Kidney epithelial cell (primary cell): ENCODE measurements at places on chromosomes 4 and X. TPM values are rescaled to one million over a fixed set of nuclear protein-coding genes. Genes with fewer than 3 reads are reported as not detected.

DCAF12L2 gene
- 0.63 and 1.2 TPM in 2 replicates for total RNA-seq

RTL3 gene
- total RNA-seq: not detected in 2 replicates

SMIM43 gene
- total RNA-seq: not detected in 2 replicates

KCNIP4 gene
- total RNA-seq: 4.7 and 5.5 TPM in 2 replicates

G6PD gene
- 39.2 and 47.0 TPM in 2 replicates for total RNA-seq

DNA sequence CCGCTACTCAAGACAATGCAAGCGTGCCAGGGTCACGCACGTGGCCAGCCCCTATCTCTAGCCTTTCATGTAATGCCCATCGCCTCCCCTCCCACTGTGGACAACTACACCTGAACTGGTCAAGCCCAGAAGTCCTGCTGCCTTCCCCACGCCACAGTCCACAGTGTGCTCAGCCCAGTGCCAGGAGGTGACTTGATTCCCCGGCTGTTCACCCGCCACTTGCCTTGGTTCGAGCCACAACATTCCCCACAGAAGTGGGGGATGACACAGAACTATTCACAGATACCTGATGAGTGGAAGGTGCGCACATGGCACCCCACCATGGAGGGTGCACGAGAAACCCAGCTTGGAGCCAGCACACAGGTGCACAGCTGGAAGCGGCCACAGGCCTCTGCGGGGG, 6.8 kb downstream of the ARHGAP4 start:
- DNase-seq: no peak

GRCh38 chrX:153690466-153690865, 2.7 kb downstream of the SLC6A8 start:
- DNase-seq: no peak

DNA sequence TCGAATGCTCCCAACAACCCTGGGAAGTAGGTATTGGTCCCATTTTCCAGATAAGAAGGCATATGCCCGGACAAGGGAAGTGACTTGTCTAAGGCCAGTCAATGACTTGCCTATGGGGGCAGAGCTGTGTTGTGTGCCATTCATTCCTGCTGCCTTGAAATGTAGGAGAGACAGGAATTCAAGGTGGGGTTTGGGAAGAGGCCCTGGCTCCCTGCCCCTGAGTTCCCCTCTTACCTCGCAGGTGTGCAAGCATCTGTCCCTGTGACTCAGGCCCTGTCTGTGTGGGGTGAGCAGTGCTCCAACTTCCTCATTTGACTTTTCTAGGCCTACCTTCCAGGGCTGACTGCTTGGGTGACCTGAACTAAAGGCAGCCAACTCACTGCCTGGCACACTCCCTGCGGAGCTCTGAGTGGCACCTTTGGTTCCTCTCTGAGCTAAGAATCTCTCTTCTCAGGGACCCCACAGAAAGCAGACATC, 5.1 kb downstream of the EFNB1 start:
- DNase-seq: no peak

DNA sequence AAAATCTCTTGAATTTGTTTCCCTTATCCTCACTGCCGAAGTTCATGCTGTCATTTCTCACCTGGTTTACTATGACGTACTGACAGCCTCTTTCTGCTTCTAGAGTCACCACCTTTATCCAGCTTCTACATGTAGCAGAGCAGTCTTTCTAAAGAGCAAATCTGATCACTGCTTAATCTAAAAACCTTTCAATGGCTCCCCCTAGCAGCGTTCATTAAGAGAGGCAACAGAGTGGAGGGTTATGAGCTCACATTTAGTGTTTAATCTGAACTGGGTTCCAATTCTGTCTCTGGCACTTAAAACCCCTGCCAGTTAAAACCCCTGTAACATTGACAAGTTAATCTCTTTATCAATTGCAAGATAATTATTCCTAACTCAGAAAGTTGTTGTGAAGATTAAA, 4.4 kb downstream of the RBPJ start:
- no peak for DNase-seq

DNA sequence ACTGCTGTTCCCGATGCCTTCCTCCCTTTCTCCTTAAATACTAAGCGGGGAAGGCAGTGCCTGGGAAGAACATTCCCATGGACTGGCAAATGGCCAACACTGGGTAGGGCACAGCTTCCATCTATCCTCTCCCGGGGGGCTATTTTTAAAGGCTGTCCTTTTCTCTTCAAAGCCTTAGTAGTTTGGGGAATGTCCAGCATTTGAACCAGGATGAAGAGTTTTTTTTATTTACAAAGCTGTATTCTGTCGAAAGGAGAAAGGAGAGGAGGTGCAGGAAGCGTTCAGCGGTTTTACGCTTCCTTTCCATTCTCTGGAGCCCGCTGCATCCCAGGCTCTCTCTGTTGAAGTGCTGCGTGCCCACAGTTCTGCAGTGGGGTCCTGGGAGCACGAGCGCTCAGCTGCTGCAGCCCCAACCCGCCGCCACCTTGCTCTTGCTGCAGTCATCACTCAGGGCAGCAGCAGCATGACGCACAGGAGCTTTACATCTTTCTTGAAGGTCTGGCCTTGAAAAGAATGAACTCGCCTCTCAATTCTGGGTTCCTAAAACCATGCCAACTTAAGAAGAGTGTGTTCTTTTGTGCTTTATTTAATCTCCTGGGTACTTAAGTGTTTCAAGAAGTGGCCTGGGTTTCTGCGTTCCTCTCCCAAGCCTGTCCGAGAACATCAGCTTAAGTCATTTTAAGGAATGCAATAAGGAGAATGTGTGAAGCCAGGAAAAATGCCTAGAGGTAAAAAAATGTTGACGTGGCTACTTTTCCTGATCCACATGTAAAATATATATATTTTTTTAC, 427.2 kb downstream of the MAPK10 start:
- no peak for DNase-seq

GRCh38 chr4:4860600-4861389, 1.3 kb downstream of the MSX1 start:
- no peak for DNase-seq

DNA sequence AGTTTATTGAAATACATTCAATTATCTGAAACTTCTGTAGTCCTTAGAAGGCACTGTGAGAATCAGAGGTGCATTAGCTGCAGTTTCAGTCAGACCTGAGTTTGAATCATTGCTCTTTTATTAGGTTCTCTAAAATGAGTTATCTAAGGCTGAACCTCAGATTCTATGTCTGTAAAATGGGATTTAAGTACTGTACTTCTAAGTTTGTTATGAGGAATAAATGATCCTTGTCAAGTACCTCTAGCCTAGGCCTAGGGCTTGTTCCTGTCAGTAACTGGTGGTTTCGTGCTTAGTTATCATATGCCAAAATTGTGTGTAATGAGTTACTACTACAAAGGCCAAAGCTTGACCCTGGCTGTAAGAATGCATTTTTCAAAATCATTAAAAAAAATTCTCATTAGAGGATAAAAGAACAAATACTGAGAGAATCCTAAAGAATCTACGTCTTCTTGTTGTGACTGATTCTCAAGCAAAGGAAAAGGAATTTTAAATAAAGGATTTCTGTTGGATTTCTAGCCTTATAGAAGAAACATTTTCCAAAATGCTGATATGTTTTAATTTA, 65.8 kb downstream of the SLIT2 start:
- no peak for DNase-seq

DNA sequence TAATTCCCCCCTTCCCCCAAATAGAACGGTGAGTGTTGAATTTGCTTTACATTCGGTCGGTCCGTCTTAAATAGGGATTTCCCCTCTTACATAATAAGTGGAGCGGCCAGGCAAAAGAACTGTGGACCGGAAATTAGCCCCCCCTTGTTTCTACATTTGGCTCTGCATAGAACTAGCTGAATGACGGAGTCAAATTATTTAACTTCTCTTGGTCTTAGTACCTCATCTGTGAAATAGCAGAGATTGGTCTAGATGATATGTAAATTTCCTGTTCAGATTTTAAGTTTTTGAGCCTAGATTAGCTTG, 1.3 kb downstream of the SPATA18 start:
- DNase-seq: no peak

- DNase-seq: no peak
Observed at GRCh38 chr4:56652196-56652595, 28.9 kb downstream of the HOPX start.

DNA sequence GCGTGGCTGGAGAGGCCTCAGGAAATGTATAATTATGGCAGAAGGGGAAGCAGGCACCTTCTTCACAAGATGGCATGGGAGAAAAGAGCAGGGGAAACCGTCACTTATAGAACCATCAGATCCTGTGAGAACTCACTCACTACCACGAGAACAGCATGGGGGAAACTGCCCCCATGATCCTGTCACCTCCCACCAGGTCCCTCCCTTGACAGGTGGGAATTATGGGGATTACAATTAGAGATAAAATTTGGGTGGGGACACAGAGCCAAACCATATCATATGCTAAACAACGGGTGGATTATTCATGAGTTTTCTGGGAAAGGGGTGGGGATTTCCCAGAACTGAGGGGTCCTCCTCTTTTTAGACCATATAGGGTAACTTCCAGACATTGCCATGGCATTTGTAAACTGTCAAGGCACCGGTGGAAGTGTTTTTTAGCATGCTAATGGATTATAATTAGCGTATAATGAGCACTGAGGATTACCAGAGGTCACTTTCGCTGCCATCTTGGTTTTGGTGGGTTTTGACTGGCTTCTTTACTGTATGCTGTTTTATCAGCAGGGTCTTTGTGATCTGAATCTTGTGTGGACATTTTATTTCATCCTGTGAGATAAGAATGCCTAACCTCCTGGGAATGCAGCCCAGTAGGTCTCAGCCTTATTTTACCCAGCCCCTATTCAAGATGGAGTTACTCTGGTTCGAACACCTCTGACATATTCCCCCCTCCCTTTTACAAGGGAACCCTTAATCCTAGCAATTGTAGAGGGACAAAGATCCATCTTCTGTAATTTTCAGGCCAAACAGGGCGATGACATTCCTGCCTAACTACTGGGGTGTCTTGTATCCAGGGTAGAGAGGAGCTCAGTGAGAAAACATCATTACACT, 27.6 kb upstream of the ZNF81 start:
- DNase-seq: no peak

- DNase-seq: no peak
Observed at GRCh38 chrX:69137371-69138117, 27.7 kb downstream of the PJA1 start.
